ENCODE measurements at places on chromosomes 1 and 21. TPM values are rescaled to one million over a fixed set of nuclear protein-coding genes. Genes with fewer than 3 reads are reported as not detected.
A peak's percentile ranks its signal among the peaks of the same experiment; 100 is the strongest.

DNA sequence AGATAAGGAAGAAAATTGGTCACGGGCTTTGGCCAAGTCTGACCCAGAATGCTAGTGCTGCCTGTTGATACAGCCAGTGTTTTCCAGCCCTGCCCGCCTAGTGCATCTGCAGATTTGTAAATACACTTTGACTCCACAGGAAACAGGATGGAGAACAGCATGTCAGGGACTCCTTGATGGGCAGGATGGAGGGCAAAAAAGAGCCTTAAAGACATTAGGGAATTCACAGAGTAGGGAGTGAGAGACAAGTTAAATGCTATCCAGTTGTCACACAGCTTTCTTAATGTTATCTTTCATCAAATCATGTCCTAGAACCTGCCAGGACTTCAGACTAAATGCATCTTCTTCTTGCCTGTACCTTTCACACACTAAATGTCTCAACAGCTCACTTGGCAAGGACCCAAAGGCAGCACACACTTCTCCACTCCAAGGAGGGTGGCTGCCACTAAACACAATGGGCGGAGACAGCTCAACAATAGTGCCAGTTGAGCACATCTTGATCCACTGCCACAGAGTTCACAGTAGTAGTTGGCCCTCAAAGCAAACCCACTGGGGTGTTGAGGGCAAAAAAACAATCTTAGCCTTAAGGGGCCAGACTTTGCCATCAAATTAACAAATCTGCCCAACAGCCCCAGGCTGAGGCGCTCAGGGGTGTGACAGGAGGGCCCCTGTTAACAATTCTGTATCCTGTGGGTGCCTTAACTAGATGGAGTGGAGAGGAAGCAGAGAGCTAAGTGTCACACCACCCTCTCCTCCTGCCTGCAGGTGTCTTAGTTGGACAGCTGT, 2.7 kb downstream of the HIVEP3 start:
- H3K4me3 ChIP-seq = no peak overlapping the region
- peaks cover 35% of the 10 kb centered on the region for H3K4me1 ChIP-seq
- no peaks in the 10 kb centered on the region for H3K36me3 ChIP-seq
- H3K27me3 ChIP-seq = no peaks in the 10 kb centered on the region
- DNase-seq = no peak
- H3K27ac ChIP-seq = no peak overlapping the region

DNA sequence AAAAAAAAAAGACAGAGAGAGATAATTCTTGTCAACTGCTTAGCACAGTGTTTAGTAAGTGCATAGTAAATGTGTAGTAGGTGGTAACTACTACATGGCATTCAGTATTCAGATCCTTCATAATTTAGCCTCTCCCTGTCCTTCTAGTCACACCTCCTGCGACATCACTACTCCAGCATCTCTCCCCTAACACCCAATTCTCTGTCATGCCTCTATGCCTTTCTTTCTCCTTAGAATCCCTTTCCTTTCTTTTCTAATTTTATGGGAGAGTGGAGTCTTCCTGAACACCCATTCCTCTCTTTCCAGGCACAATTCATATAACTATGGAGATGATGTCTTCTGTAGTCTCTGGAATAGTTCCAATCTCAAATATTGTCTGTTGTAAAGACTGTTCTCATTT, 3.9 kb upstream of the VPS72 start:
- no peak overlapping the region for H3K4me3 ChIP-seq
- no peak overlapping the region for H3K27ac ChIP-seq
- H3K27me3 ChIP-seq = no peaks in the 10 kb centered on the region
- peaks cover 27% of the 10 kb centered on the region for H3K4me1 ChIP-seq
- DNase-seq = no peak

DNA sequence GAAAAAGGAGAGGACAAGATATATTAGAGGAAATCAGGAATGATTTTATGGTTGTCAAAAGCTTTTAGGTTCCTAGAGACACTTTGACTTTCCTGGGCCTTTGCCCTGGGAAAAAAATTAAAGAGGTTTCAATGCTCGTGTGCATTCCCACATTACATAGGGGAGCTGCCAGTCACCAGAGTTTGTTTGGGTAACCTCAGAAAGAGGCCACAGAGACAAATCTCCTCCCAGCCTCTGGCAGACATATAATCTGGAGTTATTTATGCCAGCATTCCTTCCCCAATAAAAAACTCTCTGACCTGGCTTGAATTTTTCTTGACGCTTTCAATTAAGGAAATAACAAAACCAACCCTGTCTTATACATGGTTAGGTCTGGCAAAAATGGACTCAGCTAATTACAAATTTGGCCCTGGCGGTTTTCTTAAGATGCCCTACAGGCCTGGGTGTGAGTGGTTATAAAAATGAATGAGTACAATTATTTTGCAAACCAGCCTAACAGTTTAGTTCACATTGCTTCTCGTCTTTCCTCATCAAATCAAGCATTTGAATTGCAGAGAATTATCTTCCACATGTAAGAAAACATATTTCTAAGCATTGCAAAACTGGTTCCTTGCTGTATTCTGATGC, 63.7 kb downstream of the WLS start:
- DNase-seq = no peak
- no peak overlapping the region for H3K4me3 ChIP-seq
- peaks cover 18% of the 10 kb centered on the region for H3K4me1 ChIP-seq
- no peaks in the 10 kb centered on the region for H3K36me3 ChIP-seq
- no peaks in the 10 kb centered on the region for H3K27me3 ChIP-seq

DNA sequence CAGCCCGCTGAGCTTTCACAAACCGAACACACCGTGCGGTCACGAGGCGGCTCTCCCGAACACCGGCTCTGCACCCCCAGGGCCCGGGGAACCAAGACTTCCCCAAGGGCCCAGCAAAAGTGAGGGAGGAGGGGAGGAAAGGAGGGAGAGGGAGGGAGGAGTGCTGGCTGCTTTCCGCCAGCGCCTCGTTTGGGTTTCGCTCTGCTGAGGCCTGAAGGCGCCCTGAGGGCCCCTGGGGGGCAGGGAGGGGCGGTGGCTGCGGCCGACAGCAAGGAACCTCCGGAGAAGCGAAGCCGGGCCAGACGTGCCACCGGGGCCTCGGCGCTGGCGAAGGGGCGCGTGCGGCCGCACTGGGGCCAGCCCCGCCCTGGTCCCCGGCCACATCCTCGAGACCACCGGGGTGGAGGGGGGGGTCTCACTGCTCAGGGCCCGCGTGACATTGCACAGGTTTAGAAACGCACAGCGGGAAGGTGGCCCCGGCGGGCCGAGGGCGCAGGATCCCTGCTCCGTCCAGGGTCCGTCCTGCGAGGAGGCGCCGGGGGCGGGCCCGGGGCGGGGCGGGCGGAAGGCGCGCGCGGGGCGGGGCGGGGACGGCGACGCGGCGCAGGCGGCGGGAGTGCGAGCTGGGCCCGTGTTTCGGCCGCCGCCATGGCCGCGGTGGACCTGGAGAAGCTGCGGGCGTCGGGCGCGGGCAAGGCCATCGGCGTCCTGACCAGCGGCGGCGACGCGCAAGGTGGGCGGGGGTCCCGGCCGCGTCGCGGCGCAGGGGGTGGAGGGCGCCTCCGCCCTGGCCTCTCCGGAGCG, at the start of gene PFKL:
TSS of gene PFKL (plus strand) at position 596 of the 804 bp plus-strand sequence. CDS start at position 649, 53 bp downstream.
- peaks cover 23% of the 10 kb centered on the region for H3K4me1 ChIP-seq
- H3K4me3 ChIP-seq = peak within 1 kb of the TSS; percentile 71
- peak; percentile 73 for DNase-seq
- H3K27ac ChIP-seq = peak within 1 kb of the TSS; percentile 60
- H3K36me3 ChIP-seq = peaks cover 15% of the 10 kb centered on the region

Gene NBPF19
- total RNA-seq = 9.5 TPM

Gene KLHDC9
- not detected for total RNA-seq

GRCh38 chr1:179105393-179105792, 23.5 kb downstream of the TOR3A start:
- 0 out of 2 replicates have a peak, but pooled peaks cover 4% of the 10 kb centered on the region for H3K4me1 ChIP-seq
- DNase-seq = no peak
- peaks cover 95% of the 10 kb centered on the region for H3K36me3 ChIP-seq
- H3K27me3 ChIP-seq = no peaks in the 10 kb centered on the region

DNA sequence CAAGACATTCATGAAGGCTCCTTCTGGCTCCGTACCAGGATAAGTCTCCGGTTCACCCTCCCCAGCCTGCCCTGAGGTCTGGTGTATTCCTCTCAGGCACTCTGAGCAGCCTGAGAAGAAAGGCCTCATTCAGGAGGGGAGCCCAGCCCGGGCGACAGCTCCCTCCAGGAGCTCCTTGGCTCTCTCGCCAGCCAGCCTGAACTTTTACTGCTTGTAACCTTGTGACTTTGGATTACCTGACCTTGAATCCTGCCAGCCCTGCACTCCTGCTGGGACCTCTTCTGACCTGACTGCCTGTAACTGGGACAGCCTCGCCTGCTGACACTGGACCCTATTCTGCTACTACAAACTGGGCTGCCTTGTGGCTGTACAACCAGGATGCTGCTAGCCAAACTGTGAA, 65.8 kb downstream of the CD34 start:
- no peak overlapping the region for H3K4me3 ChIP-seq
- no peak for DNase-seq
- H3K27ac ChIP-seq = no peak overlapping the region
- 0 out of 2 replicates have a peak, but pooled peaks cover 3% of the 10 kb centered on the region for H3K4me1 ChIP-seq
- no peaks in the 10 kb centered on the region for H3K36me3 ChIP-seq

DNA sequence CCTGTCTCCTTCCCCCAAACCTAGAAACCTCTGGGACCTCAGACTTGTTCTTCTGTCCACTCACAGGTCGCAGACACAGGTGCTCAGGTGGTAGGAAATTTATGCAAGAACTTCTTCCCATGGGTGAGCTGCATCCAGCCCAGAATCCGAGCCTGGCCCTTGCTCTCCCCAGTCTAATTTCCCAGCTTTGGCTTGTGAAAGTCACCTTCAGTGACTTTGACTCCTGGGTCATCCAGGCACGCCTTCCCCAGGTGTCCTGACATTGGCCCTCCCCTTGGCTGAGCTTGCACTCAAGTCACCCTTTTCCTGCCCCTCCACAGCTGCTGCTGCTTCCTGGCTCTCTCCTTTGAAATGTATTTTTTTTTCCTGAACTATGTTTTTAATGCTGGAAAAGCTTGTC, 6.6 kb downstream of the IPO13 start:
- H3K27me3 ChIP-seq = no peaks in the 10 kb centered on the region
- no peak overlapping the region for H3K4me3 ChIP-seq
- H3K4me1 ChIP-seq = peaks cover under 1% of the 10 kb centered on the region
- no peak for DNase-seq
- peaks cover 37% of the 10 kb centered on the region for H3K36me3 ChIP-seq
- no peak overlapping the region for H3K27ac ChIP-seq

DNA sequence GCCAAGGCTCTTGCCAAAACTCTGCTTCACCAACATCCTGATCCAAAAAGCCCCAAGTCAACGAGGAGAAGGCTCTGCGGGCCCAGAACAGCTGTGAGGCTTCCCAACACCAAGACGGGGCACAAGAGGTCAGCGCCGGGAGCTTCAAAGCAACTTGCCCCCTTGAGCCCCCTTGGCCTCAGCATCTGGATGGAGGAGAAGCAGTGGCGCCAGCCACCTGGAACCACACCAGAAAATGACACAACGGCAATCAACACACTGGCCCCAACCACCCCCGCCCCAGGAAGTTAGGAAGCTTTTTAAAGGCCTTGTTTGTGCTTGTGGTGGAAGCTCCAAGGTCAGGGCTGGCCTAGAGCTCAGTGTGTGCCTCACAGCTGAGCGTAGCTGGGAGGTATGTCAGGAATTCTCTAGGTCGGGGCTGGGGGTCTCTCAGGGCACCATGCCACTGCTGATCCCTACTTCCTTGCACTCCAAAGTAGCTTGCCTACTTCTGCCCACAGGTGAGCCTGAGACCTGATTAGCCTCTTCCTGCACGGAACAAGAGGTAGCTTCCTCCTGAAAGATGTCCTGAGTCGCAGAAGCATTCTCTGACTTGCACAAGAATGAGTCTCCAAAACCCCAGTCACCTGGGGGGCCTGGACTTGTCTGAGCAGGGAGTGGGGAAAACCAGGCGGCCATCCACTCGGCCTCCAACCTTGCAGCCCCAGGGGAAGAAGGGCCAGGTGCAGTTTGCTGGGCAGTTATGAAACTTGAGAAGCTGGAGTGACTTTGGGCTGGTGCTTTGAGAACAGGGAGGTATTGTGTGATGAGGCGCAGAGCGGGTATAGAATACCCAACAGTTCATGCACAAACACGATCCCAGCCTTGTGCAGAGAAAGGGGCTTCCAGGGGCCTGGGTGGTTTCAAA, 9.7 kb upstream of the SRP9 start:
- no peak overlapping the region for H3K4me3 ChIP-seq
- peak; percentile 51 for DNase-seq
- peak overlapping the region; percentile 21 for H3K27ac ChIP-seq
- H3K36me3 ChIP-seq = no peaks in the 10 kb centered on the region
- no peaks in the 10 kb centered on the region for H3K27me3 ChIP-seq
- H3K4me1 ChIP-seq = peaks cover 60% of the 10 kb centered on the region

DNA sequence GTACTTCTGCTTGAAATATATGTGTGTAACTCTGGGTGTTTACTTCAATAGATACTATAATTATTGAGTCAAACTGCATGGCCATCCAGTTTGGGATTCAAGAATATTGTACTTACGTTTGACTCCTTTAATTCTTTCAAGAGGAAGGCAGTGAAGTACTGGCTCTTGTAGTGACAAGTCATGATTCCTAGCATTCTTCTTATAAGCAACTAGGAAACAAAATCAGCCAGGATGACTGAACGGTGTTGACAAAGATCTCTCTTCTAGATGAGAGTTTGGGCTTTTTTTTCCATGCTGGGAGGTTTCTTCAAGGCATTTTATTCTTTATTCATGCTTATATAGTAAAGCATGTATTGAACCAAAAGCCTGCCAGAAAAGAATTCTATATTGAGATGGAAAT, 58.3 kb downstream of the CLEC20A start:
- DNase-seq = peak; percentile 26
- H3K36me3 ChIP-seq = peaks cover 32% of the 10 kb centered on the region
- H3K4me3 ChIP-seq = no peak overlapping the region
- no peaks in the 10 kb centered on the region for H3K27me3 ChIP-seq

GRCh38 chr1:105914403-105914802, 1142.1 kb upstream of the PRMT6 start:
- H3K27me3 ChIP-seq = no peaks in the 10 kb centered on the region
- H3K27ac ChIP-seq = no peak overlapping the region
- no peak for DNase-seq
- no peak overlapping the region for H3K4me3 ChIP-seq
- H3K4me1 ChIP-seq = no peaks in the 10 kb centered on the region

- H3K27ac ChIP-seq = no peak overlapping the region
- H3K4me1 ChIP-seq = no peaks in the 10 kb centered on the region
- H3K4me3 ChIP-seq = no peak overlapping the region
- no peaks in the 10 kb centered on the region for H3K27me3 ChIP-seq
- no peaks in the 10 kb centered on the region for H3K36me3 ChIP-seq
These were observed 14.4 kb upstream of the GALNT2 start for GRCh38 chr1:230052665-230053064.

Gene ZNF436
- 20.2 TPM for total RNA-seq

DNA sequence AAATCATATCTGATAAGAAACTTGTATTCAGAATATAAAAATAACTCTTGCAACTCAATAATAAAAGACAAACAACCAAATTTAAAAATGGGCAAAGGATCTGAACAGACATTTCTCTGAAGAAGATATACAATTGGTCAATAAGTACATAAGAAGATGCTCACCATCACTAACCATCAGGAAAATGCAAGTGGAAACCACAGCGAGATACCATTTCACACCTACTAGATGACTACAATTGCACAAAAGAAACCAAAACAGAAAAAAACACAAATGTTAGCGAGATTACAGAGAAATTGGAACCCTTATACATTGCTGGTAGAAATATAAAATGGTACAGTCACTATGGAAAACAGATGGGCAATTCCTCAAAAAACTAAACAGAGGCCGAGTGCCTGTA, 11.5 kb upstream of the ZNF683 start:
- H3K36me3 ChIP-seq = no peaks in the 10 kb centered on the region
- no peak for DNase-seq
- H3K4me1 ChIP-seq = peaks cover 8% of the 10 kb centered on the region
- H3K4me3 ChIP-seq = no peak overlapping the region
- H3K27me3 ChIP-seq = no peaks in the 10 kb centered on the region

Measured in SJSA1 (cell line).